ENCODE measurements at places on chromosomes 4 and X. TPM values are rescaled to one million over a fixed set of nuclear protein-coding genes. Genes with fewer than 3 reads are reported as not detected.

Gene PHKA1
- 2.6 TPM for total RNA-seq

Gene GAGE2A
- total RNA-seq, result not detected

Gene GPRIN3
- 3.7 TPM for total RNA-seq

Gene CRMP1
- total RNA-seq, result 5.7 TPM

Gene MOB1B
- 30.3 TPM for total RNA-seq

Gene MAGEA10
- total RNA-seq, result not detected

Gene IL13RA2
- 1.0 TPM for total RNA-seq

Gene EGFL6
- 36.0 TPM for total RNA-seq

Gene MTCP1
- total RNA-seq, result 20.9 TPM

Gene CDX4
- not detected for total RNA-seq

Gene NOP14
- total RNA-seq, result 10.4 TPM

Gene PCDH10
- total RNA-seq, result 0.52 TPM

Measured in skeletal muscle tissue (tissue), 5 donors.